ENCODE measurements at places on chromosomes 2 and 18.

DNA sequence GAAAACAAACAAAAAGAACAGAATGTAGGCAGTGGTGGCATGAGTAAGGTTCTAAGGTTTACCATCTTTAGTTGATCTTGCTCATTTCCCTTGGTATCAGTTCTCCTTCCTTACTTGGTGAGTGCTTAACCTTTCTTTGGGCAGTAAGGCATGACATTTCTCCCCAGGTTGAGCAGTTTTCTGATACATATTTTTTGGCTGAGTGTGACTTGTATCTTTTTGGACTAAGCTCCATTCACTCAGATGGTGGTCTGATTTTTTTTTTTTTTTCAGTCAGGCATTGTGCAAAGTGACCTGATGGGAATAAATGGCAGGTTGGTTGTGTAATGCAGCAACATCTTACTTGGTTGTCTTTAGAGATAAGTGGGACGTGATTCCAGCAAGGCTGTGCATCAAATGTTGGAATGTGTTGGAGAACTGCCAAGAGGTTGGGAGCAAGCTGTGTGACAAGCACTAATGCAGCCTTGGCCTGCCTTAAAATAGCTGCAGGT is 15.1 kb downstream of the SPTBN1 start:
- no peak for DNase-seq

GRCh38 chr18:8661754-8662559 is 43.4 kb upstream of the MTCL1 start:
- no peak for DNase-seq

GRCh38 chr2:180970016-180970415 is 10.4 kb upstream of the UBE2E3 start:
- DNase-seq = no peak

- no peak for DNase-seq
These were observed 59.1 kb downstream of the ZEB2 start for GRCh38 chr2:144460727-144461307.

DNA sequence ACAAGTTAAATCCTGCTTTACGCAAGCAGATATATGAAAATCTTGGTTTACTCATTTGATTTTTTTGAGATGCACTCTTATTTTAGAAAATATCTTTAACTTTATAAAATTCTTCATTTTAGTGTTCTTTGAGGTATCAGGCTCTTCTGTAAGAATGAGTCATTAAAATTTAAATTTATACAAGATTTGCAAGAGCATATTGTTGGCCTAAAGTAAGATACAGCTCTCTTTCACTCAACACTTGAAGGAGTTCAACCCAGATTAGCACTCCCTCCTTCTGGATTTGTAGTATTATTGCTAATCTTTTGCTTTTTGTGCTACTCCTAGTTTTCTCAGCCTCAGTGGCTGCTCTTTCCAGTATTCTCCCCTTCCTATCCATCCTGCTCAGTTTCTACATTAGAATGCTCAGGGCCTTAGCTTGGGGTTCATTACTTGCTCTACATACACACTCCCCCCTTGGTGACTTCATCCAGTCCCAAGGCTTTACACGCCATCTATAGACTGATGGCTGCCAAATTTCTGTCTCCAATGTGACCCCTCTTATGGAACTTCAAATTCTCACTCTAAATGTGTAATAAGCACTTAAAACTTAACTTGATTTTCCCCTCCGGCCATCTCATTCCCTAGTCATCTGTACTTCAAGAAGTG is 425.3 kb upstream of the FANCL start:
- DNase-seq = no peak

DNA sequence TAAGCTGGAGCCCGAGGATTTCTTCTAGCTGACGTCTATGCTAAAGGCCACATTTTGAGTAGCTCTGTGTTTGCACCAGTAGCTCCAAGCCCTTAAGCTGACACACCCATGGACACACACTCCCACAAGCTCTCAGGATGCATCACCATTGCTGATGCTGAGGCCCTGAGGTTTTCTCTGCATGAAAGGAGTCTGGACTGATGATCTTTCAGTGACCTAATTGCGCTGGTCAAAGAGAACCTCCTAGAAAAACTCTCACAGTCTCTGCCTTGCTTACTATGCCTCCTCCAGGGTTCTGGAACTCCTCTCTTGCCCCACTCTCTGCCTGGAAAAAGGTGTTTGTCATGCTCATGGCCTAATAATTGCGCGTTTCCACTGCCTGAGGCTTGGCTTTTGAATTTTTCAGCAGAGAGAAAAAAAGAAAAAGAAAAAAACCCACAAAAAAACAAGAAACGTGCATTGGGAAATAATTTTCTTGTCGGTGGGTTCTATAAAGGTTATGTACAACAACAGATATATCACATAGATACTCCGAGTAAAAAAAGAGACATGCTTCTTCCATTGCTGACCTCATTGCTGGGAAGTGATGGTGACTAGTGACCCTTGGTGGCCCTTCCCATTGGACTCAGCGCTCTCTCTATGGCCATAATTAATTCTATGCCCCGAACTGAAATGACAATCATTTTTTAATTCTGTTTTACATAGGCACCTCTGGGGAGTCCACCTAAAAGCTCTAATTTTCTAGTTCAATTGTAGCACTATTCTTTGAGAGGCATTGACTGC is 297.0 kb downstream of the TDRD15 start:
- no peak for DNase-seq

DNA sequence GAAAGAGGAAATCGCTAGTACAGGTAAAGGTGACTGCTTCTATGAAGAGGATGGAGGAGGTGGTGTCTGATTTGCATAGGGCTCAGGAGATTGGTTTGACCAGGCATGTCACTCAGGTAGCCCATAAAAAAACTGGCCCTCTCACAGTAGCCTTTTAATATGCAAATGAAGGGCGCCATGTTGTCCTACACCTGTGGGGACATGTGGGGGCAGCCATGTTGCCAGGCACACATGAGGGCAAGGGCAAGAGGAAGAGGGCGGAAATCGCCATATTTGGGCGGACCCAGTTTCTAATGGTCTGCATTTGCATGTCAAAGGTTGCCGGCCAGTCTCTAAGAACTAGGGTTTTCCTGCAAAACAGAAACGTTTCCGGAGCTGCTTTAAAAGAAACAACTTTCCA is 1330.6 kb downstream of the DSC3 start:
- no peak for DNase-seq

GRCh38 chr18:54742659-54743604 is 85.3 kb upstream of the RAB27B start:
- DNase-seq = no peak

DNA sequence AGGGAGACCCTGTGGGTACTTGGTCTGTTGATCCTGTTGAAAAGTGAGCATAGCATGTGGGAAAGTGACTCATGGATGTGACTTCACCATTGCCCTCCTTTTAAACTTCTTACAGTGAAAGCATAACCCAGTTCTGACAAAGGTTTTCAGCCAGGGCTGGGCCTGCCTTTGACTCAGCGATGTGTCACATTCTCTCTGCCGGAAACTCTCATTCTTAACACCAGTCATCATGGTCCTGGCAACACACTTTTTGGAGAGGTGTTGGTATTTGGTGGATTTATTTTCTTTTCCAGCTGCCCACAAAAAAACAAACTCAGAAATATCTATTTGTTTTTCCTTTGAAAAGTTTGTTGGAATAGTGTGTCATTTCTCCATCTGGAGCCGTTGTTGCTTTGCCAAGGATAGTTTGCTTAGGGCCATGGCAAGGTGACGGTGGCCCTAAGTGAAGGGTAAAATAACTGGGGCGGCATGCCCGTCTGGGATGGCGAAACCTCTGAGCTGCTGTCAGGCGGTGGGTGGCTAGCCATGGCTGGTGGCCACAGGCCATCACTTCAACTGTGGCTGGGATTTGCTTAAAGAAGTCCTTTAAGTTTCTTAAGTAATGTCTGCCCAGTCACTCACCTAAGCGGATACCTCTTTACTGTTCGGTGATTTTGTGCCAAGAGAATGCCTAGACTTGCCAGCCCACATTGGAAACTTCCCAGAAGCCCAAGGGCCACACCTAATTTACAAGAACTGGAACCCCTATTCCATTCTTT is 123.3 kb downstream of the LTBP1 start:
- DNase-seq = no peak

DNA sequence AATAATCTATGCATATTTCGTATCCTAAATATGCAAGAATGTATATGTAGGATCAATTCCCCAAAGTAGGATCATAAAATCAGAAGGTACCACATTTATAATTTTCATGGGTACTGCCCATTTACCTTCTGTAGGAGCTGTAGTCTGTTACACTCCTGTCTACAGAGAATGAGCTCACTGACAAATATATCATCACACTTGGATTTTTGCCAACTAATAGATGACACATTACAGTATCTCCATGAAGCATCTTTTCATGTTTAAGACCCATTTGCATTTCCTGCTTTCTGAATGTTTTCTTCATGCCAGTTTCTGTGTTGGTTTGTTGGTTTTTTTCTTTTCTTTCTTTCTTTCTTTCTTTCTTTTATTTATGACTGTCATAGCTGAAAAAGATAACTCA is 70.9 kb upstream of the EML6 start:
- DNase-seq = no peak

DNA sequence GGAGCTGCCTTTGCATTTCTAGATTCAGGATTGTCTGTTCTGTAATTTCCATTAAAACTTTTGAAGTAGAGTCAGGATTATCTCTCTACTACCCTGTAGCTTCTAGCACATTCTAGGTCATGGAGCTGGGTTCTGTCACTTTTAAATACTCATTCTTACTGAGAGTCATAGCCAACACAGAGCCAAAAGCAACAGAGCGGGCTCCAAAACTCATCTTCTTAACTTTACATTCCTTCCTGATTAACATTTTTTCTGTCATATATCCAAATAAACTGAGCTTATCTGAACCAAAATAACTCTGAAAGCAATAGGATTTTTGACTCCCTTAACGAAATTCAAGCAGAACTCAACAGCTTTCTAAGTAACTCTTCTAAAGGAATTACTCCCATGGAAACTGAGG is 12.9 kb downstream of the PREPL start:
- no peak for DNase-seq

DNA sequence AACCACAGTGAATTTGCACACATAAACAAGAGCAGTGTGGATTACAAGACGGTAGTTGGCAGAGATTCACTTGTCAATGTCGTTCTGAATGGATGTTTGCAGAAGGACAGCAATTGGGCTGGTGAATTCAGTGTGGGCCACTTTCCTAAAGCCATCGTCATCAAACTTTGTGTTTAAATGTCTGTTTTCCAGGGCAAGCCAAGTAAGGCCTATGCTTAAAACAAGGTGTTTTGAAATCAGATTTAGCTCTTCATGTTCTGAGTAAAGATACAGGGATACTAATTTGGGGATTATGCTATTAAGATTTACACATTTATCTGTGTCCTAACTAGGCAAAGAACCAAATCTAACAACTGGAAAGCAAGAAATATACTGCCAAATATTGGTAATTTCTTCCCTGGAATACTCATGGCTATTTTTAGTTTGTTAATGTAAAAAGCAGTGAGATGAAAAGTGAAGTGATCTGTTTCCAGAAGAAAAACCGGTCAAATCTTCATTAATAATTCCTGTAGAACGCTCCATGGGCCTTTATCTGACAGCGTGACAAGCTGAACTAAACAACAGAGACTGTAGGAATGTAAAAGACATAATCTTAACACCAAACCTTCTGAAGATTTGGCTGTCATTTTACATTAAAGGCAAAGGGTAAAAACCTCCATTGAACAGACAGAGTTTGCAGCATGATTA is 175.7 kb downstream of the ICOS start:
- no peak for DNase-seq

DNA sequence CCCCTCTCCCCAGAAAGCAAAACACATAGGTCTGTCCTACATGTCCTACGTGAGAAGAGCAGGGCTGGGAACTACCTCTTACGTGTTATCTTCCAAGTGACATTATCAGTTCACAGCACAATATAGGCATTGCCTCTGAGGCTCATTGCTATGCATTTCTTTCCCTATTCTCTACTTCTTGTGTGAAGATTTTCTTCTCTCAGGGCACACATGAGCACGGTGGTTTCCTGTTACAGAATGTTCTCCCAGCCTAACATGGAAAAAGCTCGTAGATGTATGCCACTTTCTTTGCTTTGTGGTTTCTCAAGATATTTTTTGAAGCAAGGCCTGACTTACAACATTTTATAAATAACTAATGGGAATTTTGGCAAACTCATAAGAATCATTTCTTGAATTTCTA is 19.4 kb upstream of the DSC3 start:
- no peak for DNase-seq

DNA sequence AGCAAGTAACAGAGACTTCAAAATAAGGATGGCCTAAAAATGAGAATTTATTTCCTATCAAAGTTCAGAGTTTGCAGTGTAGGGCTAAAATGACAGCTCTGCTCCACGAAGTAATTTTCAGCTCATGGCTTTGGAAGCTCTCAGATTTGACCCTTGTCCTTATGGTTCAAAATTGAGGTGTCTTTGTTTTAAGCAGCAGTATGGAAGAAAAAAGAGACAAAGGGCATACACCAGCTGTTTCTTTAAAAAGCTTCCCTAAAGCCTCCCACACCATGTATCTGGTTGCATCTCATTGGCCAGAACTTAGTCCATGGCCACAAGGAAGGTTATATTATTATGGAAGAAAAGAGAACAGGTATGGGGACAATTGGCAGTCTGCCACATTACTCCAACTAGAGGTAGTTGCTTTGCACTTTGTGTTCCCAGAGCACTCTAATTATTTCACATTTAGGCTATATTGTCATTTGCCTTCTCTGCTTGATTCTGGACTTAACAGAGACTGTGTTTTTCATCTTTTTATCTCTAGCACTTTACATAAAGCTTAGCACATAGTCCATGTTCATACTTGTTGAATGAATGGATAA is 180.4 kb downstream of the MCFD2 start:
- DNase-seq = no peak

GRCh38 chr2:102753563-102754159 is 8.2 kb upstream of the TMEM182 start:
- peak; percentile 41 for DNase-seq

DNA sequence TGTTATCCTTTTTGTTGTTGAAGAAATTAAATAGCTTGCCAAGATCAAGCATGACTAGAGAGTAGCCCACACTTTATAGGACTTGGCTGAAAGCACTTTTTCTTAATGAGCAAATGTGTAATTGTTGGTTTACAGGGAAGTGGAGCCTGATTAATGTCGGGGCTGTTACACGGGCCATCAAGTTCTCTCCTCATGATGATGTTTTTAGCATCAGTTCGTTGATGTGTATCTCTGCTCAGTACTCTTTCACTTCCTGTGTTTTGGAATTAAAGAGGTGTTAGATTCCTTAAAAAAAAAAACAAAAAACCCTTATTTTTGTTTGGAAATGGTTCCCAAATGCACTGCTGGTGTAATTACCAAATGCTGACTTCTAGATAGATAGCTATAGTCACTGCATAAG is 114.2 kb downstream of the PTPRM start:
- DNase-seq = no peak

Measured in CD4-positive, alpha-beta T cell treated with Interleukin-6 for 4 hours (primary cell).